CD4-positive, alpha-beta T cell treated with Interleukin-15 for 1 hour (primary cell): ENCODE measurements at places on chromosomes 4 and X.
A peak's percentile ranks its signal among the peaks of the same experiment; 100 is the strongest.

- no peak for DNase-seq
Observed at GRCh38 chr4:153166716-153167501, 37.3 kb upstream of the TRIM2 start.

DNA sequence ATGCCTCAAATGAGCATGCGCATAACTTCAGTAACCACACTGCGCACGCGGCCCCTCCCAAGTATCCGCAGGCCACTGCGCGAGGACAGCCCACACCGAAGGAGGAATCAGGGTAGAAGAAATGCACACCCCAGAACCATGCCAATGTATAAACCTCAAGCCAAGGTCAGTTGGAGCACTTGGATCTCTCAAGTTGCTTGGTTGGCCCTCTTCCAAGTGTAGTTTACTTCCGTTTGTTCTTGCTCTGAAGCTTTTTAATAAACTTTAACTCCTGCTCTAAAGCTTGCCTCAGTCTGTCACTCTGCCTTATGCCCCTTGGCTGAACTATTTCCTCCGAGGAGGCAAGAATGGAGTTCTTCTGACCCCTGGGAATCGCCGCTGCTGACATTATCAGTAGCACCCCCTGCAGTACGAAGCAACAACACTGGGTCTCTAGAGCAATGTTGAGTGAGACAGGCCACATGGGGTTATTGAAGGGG is 22.0 kb upstream of the SPINK2 start:
- no peak for DNase-seq

GRCh38 chr4:141643557-141643956 is 7.2 kb downstream of the IL15 start:
- no peak for DNase-seq

DNA sequence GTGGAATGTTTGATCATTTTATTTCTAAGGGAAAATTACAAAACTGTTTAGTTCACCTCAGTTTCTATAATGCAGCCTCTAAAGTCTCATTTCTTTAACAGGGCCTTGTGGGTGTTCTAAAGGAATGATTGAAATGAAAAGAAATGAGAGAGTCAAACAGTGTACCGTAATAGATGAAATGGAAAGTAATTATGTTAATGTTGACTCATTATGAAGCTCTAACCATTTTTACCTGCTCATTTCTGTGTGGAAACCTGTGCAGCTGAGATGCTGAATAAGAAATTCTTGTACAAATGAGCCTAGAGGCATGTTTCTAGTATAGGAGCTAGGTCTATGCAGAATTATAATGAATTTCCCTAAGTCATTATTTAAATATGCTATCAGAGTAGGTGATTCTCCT is 45.2 kb upstream of the RPA4 start:
- DNase-seq, result no peak

DNA sequence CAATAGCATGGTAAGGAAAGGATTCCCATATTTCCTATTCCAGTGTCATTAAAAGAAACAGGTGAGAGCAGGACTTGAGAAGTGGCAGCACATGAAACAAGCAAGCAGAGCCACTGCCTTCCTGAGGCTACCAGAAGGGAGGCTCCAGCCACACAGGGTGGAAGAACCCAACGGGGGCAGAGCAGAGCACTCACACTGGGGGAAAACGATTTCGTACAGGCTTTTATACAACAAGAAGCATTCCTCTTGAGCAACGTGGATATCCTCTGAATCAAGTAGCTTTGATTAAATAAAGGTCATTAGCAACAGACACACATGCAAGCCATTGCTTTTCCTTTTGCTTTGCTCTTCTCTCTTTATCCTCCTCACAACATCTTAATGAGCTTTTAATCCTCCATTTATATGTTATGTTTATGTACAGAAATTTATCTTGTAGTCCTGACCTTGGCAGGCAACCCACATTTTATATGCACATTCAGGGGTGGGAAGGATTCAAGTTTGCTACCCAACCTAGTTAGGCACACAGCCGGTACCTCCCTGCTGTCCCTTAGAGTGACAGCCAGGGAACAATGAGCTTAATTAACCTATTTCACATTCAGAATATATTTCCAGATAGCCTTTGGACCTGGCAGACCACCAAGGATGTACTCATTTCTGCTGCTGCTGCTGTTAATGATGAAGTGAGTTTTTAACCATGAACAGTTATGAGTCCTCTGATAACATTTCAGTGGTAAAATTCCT is 202.1 kb downstream of the ARHGAP24 start:
- DNase-seq, result no peak

DNA sequence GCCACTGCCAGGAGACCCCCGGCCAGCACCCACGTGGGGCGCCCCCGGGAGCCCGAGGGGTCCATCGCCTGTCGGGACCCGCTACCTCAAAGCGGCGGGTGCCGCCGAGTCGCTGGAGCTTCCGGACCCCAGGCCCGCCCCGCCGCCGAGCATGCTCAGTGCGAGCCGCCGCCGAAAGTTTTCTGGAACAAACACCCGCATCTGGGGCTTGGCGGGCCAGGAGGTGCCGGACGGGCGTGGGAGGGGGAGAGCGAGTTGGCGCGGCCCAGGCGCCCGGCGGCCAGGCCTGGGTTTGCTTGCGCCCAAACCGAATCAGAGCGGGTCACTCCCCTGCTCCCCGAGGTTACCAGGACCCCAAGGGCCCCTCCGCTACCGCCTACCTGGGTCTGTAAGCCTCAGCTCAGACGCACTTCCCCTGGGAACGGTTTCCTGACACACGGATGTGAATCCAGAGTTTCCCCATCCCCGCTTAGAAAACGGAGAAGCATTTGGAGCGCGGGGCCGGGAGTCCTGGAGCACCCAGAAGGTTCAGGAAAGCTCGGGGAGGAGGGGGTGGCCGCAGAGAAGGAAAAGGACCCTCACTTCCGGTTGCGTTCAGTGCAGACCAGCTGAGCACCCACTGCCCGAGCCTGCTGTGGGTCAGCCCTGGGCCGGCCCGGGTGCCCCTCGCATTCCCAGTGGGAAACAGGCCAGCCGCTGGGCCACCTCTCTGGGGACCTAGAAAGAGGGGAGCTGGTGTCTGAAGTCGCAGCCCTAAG is at the start of gene EVC2:
EVC2 (minus strand) TSS at position 111 of the 758 bp plus-strand sequence; CDS start at position 65, 46 bp downstream.
- no peak for DNase-seq

- no peak for DNase-seq
Observed at GRCh38 chr4:53712408-53713020, 121.2 kb upstream of the LNX1 start.

DNA sequence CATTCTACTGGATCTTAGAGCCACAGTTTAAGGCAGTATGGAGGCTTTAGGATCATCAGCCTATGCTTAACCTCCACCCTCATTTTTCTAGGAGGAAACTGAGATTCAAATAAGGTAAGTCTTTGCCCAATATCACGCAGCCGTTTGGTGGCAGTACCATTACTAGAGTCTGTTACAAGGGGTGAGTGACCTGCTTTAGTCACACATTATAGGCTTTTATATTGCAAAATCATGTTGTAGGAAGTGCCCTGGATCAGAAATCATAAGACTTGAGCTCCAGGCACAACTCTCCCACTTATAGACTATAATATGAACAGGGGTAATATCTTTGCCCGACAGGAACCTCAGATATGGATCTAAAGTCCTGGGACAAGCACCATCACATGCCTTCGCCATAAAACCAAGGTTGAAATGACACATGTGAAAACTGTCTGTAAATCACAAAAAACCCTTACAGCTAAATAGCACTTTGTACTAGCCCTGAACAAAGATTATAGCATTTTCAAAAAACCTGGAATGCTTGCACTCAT is 19.2 kb downstream of the HPSE start:
- no peak for DNase-seq

DNA sequence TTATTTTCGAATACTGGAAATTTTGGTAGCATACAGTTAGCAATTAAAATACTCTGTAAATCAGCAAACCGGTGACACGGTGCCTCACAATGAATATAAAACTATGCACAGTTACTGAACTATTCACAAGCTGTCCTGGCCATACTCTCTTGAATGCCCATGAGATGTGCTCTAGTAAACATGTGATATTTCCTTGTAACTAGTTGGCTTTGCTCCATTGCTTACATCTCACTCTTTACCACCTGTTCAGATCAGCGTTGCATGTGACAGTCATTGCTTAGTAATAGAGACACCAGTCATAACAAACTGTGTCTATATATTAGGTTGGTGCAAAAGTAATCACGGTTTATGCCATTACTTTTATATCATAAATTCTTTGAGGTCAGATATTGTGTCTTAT is 897.9 kb upstream of the FTHL17 start:
- no peak for DNase-seq

- no peak for DNase-seq
Observed at GRCh38 chr4:57865264-57865663, 755.1 kb upstream of the IGFBP7 start.

DNA sequence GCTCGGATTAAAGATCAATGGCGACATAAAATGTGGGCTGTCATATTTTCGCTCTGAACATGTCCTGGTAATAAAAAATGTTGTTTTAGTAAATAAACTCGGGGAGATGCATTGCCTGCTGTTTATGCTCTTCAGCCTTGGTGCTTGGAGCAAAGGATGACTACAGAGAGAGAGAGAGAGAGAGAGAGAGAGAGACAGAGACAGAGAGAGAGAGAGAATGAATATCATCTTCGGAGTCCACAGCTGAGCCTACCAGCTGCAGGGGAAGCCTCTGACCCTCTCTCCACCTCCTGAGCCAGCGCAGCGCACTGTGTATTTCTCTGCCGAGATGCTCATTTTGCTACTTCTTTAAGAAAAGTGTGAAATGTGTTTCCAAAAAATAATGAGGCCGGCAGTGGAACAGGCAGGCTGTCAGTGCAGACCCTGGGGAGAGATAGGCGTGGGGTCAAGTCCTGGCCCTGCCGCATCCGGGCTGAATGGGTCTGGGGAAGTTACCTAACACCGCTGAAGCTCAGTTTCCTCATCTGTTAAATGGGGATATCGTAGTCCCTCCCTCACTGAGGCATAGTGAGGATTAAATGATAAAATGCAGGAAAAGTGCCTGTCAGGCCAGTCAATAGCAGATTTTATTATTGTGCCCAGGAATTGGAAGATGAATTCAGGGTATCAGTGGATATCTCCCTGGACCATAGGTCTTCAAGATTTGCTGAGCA is 58.5 kb upstream of the LGI2 start:
- DNase-seq, result no peak

- no peak for DNase-seq
Observed at GRCh38 chr4:164931551-164932324, 45.7 kb downstream of the TRIM61 start.

DNA sequence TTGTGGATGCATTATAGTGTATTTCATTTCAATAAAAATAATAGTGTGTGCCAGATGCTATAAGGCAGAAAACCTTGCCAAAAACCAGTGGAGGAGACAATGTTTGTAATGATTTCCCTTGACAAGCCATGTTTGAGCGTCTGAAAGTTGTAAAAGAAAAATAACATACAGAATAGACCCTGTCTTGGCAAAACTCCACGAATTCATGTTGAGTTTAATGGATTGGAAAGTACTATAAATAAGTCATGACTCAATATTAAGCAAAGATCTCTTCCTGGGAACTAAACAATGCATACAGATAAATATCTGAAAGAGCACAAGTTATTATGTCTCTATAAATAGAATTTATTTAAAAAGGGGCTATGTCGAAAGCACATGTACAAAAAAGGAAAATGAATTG is 543.5 kb downstream of the GABRG1 start:
- no peak for DNase-seq

DNA sequence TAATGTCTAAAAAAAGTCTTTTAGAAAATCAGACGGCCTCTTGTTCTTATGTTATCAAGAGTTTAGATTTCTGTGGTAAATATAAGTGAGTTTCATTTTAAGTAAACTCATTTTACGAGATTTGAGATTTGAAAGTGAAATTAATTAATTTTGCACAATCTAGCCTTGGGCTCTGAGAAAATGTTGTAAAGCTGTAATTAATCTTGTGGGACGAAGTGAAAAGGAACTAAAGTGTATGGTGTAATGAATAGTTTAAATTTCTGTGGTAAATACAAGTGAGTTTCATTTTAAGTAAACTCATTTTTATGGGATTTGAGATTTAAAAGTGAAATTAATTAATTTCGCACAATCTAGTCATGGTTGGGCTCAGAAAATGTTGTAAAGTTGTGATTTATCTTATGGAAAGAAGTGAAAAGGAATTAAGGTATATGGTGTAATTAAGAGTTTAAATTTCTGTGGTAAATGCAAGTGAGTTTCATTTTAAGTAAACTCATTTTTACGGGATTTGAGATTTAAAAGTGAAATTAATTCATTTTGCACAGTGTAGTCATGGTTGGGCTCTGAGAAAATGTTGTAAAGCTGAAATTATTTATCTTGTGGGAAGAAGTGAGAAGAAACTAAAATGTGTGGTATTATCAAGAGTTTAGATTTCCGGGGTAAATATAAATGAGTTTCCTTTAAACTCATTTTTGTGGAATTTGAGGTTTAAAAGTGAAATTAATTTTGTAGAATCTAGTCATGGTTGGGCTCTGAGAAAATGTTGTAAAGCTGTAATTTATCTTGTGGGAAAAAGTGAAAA is 1.6 kb downstream of the SCML1 start:
- DNase-seq, result no peak

DNA sequence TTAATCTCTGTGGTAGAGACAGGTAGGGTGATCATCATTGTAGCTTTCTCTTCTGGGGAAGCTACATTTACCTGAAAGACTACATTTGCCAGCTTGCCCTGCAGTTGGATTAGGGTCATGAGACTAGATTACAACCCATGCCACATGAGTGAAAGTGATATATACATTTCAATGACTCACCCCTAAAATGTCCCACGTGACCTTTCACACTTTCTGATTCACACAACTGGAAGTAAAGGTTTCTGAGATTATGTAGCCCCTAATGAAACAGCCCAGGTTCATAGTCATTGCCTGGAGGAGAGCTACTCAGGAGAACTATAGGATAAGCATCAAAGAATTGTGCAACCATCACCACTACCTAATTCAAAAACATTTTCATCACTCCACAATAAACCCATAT is 17.8 kb downstream of the PDCL2 start:
- no peak for DNase-seq

DNA sequence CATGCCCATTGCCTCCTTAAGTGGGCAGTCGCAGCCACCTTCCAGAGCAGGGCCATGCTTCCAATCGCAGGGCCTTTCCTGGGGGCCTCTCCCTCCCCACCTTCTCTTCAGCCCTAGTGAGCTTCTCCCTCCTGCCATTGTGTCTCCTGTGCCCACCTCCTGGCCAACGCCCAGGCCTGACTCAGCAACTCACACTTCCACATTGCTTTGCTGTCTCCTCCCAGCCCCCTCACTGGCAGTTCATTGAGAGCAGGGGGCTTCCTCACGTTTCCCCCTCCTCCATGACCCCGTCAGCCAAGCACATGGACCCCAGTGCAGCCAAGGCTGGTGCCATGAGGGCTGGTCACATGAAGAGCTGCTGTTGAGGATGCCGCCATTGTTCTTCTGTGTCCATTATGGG is 25.9 kb downstream of the HTRA3 start:
- DNase-seq, result no peak

GRCh38 chrX:39008549-39008948 is 207.3 kb downstream of the MID1IP1 start:
- DNase-seq, result peak; percentile 45

- no peak for DNase-seq
Observed at GRCh38 chr4:113083346-113083745, 33.9 kb downstream of the ANK2 start.

DNA sequence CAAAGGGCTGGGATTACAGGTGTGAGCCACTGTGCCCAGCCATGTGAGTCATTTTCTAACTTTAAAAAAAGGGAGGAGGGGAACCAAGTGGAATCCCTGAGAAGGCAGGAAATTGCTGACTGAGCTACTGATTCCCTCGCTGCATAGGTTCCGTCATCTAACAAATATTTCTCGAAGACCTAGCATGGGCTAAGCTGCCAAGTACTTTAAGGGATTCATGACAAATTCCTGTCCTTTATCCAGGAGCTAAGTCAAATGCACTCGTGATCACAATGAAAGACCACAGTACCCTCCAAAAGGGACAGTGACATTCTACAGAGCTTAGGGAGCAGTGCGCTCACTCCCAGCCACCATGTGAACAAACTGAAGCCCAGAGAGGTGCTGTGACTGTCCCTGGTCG is 33.2 kb upstream of the MAN2B2 start:
- DNase-seq, result no peak
